HCT116 (cell line): ENCODE measurements at places on chromosomes 6 and 20.

- H3K27me3 ChIP-seq: no peaks in the 10 kb centered on the region
- H3K36me3 ChIP-seq: no peaks in the 10 kb centered on the region
- no peak for DNase-seq
- H3K27ac ChIP-seq: no peak overlapping the region
- H3K4me3 ChIP-seq: no peak overlapping the region
These were observed 876.1 kb upstream of the ADGRB3 start for GRCh38 chr6:67759001-67759400.

DNA sequence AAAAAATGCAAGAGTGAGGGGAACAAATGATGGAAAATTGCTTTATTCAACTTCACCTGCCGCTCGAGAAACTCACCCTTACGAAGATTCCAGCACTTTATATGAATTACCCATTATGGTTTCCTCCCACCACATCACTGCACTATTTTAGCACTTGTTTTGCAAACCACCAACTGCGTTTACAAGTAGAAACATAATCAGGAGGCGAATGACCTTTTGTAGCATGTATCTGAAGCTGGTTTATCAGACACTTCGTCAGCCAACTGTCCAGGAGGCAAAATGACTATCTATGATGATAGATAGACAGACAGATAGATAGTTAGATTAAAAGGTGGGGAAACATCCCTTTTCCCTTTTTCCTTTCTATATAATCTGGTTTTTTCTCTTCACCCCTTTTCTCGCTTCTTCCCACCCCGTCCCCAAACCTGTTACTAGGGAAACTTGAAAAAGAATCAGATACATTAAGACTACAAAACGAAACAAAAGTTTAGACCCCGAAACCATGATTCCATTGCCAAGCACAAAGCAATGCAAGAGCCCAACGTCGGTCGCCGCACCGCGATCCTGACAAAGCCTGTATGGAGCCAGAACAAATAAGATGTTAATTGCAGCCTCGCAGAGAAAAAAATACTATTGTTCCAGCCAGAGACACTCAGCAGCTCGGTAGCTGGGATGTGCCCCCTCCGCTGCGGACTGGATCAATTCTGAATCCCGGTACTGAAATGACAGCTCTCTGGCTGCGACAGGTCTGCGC, 933 bp upstream of the ADGRB3 start:
- H3K36me3 ChIP-seq: no peaks in the 10 kb centered on the region
- no peak for DNase-seq
- H3K27me3 ChIP-seq: no peaks in the 10 kb centered on the region
- no peak overlapping the region for H3K27ac ChIP-seq

GRCh38 chr20:32983459-32984112, 20.6 kb downstream of the SUN5 start:
- H3K4me3 ChIP-seq: no peak overlapping the region
- H3K4me1 ChIP-seq: no peaks in the 10 kb centered on the region
- no peaks in the 10 kb centered on the region for H3K27me3 ChIP-seq
- H3K36me3 ChIP-seq: no peaks in the 10 kb centered on the region

GRCh38 chr20:63686492-63687321, 9.7 kb upstream of the TNFRSF6B start:
- peak overlapping the region; percentile 100 for H3K27ac ChIP-seq
- H3K27me3 ChIP-seq: no peaks in the 10 kb centered on the region
- peaks cover 99% of the 10 kb centered on the region for H3K4me1 ChIP-seq

GRCh38 chr6:142246960-142247359, 54.8 kb upstream of the ADGRG6 start:
- DNase-seq: no peak
- no peaks in the 10 kb centered on the region for H3K36me3 ChIP-seq
- no peaks in the 10 kb centered on the region for H3K27me3 ChIP-seq
- H3K27ac ChIP-seq: no peak overlapping the region

DNA sequence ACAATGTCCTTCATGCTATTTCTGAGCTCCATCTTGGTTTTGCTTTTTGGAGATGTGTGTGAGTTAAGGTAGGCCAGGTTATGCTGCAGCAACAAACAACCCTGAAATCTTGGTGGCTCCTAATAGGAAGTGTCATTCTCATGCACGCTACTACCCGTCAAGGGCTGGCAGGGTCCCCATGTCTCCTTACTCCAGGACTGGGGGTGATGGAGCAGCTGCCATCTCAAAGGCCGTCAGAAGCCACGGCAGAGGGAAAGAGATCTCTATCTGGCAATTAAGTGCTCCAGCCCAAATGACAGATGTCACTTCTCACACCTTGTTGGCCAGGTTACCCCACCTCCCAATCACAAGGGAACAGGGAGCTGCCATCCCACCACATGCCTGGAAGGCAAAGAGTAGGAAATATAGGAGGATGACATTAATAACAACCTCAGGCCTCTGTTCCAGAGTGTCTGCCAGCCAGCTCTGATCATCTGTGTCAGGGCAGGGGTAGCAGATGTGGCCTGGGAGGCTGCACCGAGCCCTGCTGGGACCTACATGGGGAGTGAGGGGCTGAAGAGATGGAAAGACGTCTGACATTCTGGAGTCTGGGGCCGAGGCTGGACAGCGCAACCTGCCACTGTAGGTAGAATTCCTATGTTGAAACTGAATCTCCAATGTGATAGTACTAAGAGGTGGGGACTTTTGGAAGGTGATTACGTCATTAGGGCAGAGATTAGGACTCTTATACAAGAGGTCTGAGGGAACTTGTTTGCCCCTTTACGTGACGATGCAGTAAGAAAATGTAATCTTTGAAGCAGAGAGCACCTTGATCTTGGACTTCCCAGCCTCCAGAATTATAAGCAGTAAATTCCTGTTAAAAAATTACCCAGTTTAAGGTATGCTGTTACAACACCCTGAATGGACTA, 4.8 kb upstream of the SDCBP2 start:
- 0 out of 2 replicates have a peak, but pooled peaks cover 3% of the 10 kb centered on the region for H3K36me3 ChIP-seq
- H3K27ac ChIP-seq: no peak overlapping the region
- H3K27me3 ChIP-seq: no peaks in the 10 kb centered on the region
- H3K4me3 ChIP-seq: no peak overlapping the region
- no peak for DNase-seq

GRCh38 chr20:19697415-19697814, 60.6 kb upstream of the RIN2 start:
- H3K4me3 ChIP-seq: no peak overlapping the region
- DNase-seq: no peak
- no peaks in the 10 kb centered on the region for H3K36me3 ChIP-seq
- no peaks in the 10 kb centered on the region for H3K4me1 ChIP-seq
- no peak overlapping the region for H3K27ac ChIP-seq
- no peaks in the 10 kb centered on the region for H3K27me3 ChIP-seq

GRCh38 chr20:46205349-46205748, 87.2 kb downstream of the CD40 start:
- H3K27ac ChIP-seq: peak overlapping the region; percentile 61
- DNase-seq: no peak
- no peaks in the 10 kb centered on the region for H3K36me3 ChIP-seq
- no peak overlapping the region for H3K4me3 ChIP-seq

DNA sequence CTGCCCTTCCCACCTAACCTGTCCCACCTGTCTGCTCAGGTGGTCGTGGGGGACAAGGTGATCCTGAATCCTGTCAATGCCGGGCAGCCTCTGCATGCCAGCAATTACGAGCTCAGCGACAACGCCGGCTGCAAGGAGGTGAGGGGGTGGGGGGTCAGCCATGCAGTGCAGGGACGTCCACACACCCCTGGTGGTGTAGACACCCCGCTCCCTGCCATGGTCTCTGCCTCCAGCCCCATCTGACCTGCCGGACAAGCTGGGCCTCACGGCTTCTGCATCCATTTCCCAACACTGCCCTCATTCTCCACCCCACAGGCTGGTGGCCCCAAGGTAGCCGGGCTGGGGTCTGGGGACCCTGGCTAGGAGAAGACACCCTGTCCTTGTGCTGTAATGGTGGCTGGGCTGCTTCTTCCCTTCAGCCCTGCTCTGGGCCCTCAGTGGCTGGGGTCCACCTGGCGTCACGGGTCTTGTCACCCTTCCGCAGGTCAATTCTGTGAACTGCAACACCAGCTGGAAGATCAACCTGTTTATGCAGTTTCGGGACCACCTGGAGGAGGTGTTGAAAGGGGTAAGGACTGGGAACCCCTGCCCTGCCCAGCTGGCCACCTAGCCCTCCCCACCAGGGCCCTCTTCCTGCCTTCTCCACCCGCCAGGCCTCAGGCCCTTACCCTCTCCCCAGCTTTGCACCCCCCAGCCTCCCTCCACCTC, 38.0 kb downstream of the ITPR3 start:
- no peak overlapping the region for H3K27ac ChIP-seq
- H3K27me3 ChIP-seq: no peaks in the 10 kb centered on the region
- H3K4me1 ChIP-seq: no peaks in the 10 kb centered on the region
- peaks cover 23% of the 10 kb centered on the region for H3K36me3 ChIP-seq
- no peak for DNase-seq

- DNase-seq: peak; percentile 27
- no peaks in the 10 kb centered on the region for H3K27me3 ChIP-seq
- H3K36me3 ChIP-seq: no peaks in the 10 kb centered on the region
- no peak overlapping the region for H3K4me3 ChIP-seq
These were observed 263.9 kb upstream of the PRND start for GRCh38 chr20:4457566-4458543.

DNA sequence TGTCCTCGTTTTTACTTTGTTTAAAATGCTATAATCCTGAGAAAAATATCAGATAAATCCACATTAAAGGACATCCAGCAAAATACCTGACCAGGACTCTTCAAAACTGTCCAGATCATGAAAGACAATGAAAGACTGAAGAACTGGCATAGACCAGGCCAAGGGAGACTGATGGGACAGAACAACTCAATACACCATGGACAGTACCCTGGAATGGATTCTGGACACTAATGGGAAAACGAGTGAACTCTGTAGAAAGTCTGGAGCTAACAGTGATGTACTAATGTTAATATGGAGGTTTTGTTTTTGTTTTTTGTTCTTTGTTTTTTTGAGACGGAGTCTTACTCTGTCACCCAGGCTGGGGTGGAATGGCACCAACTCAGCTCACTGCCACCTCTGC, 461.4 kb downstream of the CD83 start:
- no peak overlapping the region for H3K4me3 ChIP-seq
- no peaks in the 10 kb centered on the region for H3K36me3 ChIP-seq
- H3K4me1 ChIP-seq: no peaks in the 10 kb centered on the region
- no peaks in the 10 kb centered on the region for H3K27me3 ChIP-seq

- no peaks in the 10 kb centered on the region for H3K36me3 ChIP-seq
- H3K27me3 ChIP-seq: no peaks in the 10 kb centered on the region
- DNase-seq: no peak
- no peak overlapping the region for H3K4me3 ChIP-seq
These were observed 302.9 kb downstream of the PTPRT start for GRCh38 chr20:42886801-42887200.

DNA sequence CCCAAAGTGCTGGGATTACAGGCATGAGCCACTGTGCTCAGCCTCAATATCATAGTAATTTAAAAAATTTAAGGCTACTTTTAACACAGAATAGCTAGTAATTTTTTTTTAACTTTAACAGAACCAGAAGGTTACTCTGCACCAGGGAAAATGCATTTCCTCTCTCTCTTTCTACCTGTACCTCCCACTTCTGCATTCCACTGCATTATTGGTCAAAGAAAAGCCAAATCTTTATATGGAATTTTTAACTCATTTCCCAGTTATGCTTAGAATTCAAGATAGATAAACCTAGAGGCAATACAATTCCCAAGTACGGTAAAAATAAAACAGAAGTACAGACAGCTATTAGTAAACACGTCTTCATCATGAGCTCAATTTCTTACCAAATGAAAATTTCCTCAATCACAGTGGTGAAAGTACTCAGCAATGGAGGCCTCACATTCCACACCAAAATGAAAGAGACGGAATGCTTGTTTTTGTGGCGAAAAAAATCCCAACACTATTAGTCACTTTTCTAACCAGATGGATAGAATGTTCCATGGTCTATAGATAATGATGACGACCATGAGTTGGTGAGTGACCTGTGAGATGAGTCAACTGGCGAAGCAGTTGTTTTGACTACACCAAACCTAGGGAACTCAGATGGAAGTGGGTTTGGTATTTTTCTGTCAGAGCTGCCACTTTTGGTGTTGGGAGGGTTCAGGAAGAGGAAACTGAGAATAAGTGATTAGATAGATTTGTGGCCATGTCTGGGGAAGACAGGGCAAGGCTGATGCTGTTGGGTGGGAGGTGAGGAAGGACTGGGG, 104.7 kb upstream of the SGK1 start:
- no peaks in the 10 kb centered on the region for H3K27me3 ChIP-seq
- no peak overlapping the region for H3K27ac ChIP-seq
- peak; percentile 28 for DNase-seq
- H3K36me3 ChIP-seq: no peaks in the 10 kb centered on the region

- no peak overlapping the region for H3K4me3 ChIP-seq
- no peaks in the 10 kb centered on the region for H3K36me3 ChIP-seq
- peak; percentile 0 for DNase-seq
- no peaks in the 10 kb centered on the region for H3K4me1 ChIP-seq
These were observed 290.2 kb downstream of the BTBD3 start for GRCh38 chr20:12207875-12208274.

DNA sequence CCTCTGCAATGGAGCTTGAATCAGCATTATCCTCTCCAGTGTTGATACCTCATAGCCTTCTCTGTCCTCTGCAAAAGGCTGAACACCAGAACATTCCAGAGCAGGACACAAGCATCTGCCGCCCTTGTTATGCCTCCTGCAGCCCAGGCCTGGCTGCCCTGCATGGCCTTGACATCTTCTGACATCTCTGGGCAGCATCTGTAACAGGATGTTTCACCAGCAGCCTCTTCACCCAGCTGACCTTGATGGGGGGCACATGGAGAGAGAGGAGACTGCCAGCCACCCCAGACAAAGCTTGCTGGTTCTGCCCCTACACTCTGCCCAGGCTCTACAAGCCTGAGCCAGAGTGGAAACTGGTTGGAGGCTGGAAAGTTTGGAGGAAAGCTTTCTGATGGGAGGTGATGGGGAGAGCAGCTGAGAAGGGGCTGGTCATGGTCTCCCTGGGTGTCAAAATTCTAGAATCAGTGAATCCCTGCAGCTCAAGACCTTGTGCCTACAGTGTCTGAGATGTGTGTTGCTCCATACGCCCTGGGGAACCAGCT, 145.1 kb downstream of the MRPL14 start:
- H3K36me3 ChIP-seq: no peaks in the 10 kb centered on the region
- H3K27me3 ChIP-seq: no peaks in the 10 kb centered on the region
- 0 out of 2 replicates have a peak, but pooled peaks cover 3% of the 10 kb centered on the region for H3K4me1 ChIP-seq
- no peak overlapping the region for H3K4me3 ChIP-seq

DNA sequence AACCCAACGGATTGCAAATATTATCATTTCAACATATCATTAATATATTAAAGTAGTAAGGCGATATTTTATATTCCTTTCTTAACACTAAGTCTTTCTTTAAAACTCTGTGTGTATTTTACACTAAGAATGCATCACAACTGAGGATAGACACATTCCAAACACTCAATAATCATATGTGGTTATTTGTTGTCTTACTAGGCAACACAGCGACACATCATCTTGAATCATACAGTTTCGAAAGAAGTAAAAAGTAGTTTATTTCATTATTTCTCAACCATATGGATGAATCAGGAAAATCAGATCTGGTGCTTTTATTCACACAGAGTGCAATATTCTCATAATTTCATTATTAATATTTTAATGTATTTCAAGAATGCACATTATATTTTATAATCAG, 662.4 kb downstream of the EPHA7 start:
- H3K36me3 ChIP-seq: no peaks in the 10 kb centered on the region
- no peak for DNase-seq
- no peaks in the 10 kb centered on the region for H3K4me1 ChIP-seq
- no peaks in the 10 kb centered on the region for H3K27me3 ChIP-seq
- no peak overlapping the region for H3K4me3 ChIP-seq

GRCh38 chr6:140364916-140365315, 990.5 kb upstream of the CITED2 start:
- H3K36me3 ChIP-seq: no peaks in the 10 kb centered on the region
- no peak for DNase-seq
- H3K4me1 ChIP-seq: no peaks in the 10 kb centered on the region
- no peaks in the 10 kb centered on the region for H3K27me3 ChIP-seq
- H3K4me3 ChIP-seq: no peak overlapping the region

GRCh38 chr6:107235511-107235910, 120.2 kb upstream of the BEND3 start:
- no peaks in the 10 kb centered on the region for H3K27me3 ChIP-seq
- no peak overlapping the region for H3K4me3 ChIP-seq
- no peak overlapping the region for H3K27ac ChIP-seq
